Panc1 (cell line): ENCODE measurements at places on chromosomes 16 and 17. TPM values are rescaled to one million over a fixed set of nuclear protein-coding genes. Genes with fewer than 3 reads are reported as not detected.

GRCh38 chr17:6913608-6914443 lies 82.0 kb upstream of the ALOX12 start:
- DNase-seq: peak; percentile 35

DNA sequence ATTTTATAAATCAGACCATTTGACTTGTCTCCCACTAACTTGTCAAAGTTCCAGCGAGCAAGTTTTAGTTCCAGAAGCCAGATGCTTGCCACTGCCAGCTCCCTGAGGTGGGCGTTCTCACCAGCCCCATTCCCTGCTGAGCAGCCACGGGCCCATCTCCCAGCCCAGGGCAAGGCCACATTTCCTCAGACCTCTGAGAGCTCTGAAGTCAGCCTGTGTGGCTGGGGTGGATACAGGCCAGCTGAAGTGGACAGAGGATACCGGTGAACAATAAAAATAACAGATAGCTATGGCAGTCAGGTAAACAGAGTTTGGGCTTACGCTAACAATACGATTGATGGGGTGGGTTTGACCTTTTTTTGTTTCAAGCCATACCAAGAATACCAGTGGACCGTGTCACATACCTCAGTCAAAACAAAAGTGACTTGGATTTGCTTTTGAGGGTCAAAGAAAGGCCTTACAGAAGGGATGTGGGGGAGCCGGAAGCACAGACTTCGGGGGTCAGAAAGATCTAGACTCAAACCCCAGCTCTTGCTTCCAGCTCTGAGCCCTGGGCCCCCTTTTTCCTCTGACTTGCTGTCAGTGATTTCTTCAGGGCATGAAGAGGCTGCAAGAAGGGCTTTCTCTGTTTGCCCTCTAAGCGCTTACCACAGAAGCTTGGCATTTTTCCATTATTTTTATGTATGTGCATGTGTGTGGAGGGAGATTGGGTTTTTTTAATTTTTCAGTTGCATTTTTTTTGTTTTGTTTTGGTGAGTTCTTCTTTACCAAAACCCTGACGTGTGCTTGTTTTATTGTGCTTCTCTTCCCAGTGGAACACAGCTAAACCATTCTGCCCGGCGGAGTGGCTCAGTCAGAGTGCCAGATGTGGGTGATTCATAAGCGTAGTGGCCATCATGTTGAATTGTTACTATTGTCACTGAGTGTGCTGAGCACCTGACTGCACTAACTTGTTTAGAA lies 109.9 kb downstream of the GNAO1 start:
- DNase-seq: no peak

The KCNJ2 gene
- 1.5 TPM for total RNA-seq

The MMP25 gene
- 0.67 TPM for total RNA-seq

DNA sequence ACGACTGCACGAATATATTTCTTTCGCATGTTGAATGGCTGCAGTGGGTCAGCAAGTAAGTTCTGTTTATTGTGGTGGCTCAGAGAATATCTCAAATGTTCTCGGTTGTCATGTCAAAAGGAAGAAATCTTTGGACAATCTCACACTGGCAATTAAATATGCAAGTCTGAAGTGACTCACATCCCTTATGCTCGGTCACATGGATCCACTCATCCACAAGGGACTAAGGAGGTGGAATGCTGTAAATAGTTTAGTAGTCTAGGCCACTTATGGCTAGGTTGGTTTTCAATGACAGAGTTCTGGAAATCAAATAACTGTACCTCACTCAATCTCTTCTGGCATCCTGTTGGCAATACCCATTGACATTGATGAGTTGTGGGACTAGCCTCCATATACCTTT lies 33.0 kb upstream of the PMP22 start:
- no peak for DNase-seq

GRCh38 chr16:70652322-70652721 lies 6.0 kb downstream of the IL34 start:
- no peak for DNase-seq

The CCL4 gene
- 0.51 TPM for total RNA-seq

GRCh38 chr17:74776044-74776962 lies at the start of gene NAT9:
TSS of gene NAT9 (minus strand) at chr17:74776345. CDS start at chr17:74775698, 647 bp downstream.
- peak; percentile 56 for DNase-seq

GRCh38 chr17:64638552-64639203 lies 23.4 kb downstream of the SMURF2 start:
- no peak for DNase-seq

GRCh38 chr17:40168262-40168832 lies 8.9 kb upstream of the RAPGEFL1 start:
- peak; percentile 41 for DNase-seq

The CRYM gene
- total RNA-seq: 0.41 TPM

The SLFN12L gene
- total RNA-seq: 0.33 TPM

GRCh38 chr16:65410801-65411200 lies 288.9 kb upstream of the CDH11 start:
- no peak for DNase-seq

GRCh38 chr17:34008125-34008524 lies 247.0 kb upstream of the CCL2 start:
- DNase-seq: no peak

GRCh38 chr17:12522336-12522735 lies 143.4 kb upstream of the MYOCD start:
- no peak for DNase-seq

DNA sequence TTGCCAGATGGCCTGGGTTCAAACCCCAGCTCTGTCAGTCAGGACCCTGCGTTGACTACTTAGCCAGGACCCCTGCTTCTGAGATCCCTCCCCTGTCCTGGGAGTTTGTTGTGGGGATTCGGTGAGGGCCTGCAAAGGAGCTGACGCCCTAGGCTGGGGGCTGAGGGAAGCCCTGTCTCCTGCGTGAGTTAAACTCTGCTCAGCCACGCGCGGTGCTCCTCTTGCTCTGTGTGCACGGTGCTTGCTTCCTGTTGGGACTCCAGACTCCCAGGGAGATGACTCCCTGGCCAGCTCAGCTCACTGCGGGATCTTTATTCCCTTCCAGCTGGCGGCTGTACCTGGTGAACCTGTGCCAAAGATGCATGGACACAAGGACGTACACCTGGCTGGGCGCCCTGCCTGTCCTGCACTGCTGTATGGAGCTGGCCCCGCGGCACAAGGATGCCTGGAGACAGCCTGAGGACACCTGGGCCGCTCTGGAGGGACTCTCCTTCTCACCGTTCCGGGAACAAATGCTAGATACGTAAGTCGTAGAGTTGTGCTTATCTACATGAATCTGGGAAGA lies 37.4 kb downstream of the RNF213 start:
- DNase-seq: no peak

The WNK4 gene
- 3.5 TPM for total RNA-seq

GRCh38 chr17:1509290-1509881 lies 7.0 kb downstream of the INPP5K start:
- DNase-seq: no peak

DNA sequence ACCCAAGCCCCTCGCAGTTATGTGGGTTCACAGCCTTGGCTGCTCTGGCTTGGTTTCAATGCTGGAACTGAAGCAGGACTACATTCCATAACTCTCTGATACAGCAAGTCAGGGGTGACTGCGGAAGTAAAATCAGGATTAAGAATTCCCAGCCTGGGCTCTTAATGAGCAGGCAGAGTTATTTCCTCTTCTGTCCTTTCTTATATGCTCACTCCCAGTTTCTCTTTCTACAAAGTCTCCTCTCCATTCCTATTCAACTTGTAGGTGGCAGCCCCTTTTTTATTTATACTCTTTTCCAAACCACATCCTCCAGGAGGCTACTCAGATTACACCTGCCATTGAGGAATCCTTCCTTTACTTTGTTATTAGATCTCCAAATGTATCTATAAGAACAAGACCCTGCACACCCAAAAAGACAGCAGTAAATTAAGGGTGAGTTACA lies 40.3 kb downstream of the HOXB1 start:
- DNase-seq: no peak

- no peak for DNase-seq
Observed at GRCh38 chr16:68533937-68534336, 5.2 kb upstream of the ZFP90 start.

DNA sequence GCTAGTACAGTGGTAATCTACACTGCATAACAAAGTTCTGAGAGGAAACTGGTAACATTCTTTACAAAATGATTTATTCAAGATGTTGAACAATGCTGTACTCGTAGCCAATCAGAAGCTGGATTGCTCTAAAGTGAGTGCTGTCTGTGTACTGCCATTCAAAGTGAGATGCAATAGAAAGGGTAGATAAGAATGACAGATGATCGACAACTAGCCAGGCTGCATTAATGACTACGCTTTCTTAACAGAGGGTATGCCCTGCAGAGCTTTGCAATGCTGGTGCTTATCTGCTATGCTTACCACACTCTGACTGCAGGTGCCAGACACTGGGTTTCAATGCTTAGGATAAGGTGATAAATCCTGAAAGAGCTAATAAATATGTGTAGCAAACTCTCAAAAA lies 46.1 kb upstream of the SLC25A19 start:
- DNase-seq: no peak
